ENCODE measurements at places on chromosomes 7 and 10.

DNA sequence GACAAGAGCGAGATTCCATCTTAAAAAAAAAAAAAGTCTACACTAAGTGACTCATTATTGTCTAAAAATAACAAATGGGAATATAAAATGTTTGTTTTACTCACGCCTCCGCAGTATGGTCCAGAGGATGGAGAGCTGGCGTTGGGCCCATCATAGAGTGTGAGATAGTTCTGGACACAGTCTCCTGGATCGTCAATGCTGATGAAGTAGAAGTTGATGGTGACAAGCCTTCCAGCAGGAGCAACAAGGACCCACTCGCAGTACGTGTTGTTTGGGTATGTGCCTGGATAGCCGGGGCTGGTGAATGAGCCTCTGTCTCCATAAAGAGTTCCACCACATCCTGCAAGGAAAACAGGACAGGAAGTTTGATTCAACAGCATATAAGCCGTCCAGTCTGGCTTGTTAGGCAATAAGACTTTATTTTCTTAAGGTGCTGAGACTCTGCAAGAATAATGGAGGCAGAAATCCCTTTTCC is 11.5 kb upstream of the RSU1 start:
- no peak for DNase-seq

GRCh38 chr7:137147338-137147720 is 196.2 kb downstream of the PTN start:
- DNase-seq = no peak

DNA sequence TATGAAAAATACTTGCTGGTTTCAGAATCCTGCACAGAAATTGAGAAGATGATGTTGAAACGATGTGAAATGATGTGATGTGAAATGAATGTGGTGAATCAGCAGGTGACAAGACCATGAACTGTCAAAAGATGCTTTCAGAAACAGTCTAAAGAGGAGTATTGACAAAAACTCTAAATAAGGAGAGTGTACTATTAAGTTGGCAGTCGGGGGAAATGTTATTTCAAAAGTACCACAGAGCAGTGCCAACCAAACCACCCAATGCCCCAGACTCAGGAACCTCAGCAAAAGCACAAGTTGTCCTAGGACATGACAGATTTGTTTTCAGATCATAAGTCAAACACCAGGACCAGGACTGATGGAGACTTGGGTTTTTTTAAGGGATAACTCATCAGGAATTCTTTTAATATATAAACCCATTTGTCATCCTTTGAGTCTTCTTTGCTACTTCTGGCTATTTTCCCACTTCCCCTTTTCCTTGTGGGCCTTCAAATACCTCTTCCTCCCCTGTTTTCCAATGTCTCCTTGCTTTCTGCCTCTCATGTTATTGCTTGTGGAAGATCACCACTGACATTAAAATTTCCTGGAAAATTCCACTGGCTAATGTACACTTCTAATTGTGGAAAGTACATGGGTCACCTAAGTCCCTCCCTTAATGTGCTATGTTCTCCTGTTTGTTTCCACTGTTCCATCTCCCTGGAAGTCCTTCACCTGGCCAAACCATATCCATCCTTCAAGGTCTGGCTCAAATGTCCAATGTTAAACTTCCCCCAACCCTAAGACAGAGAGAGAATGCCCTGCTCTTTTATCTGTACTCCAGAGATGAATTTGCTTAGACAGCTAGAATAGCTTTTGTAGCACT is 10.2 kb upstream of the PPP1R3C start:
- no peak for DNase-seq

GRCh38 chr7:151762583-151763245 is 114.2 kb downstream of the PRKAG2 start:
- DNase-seq = no peak

DNA sequence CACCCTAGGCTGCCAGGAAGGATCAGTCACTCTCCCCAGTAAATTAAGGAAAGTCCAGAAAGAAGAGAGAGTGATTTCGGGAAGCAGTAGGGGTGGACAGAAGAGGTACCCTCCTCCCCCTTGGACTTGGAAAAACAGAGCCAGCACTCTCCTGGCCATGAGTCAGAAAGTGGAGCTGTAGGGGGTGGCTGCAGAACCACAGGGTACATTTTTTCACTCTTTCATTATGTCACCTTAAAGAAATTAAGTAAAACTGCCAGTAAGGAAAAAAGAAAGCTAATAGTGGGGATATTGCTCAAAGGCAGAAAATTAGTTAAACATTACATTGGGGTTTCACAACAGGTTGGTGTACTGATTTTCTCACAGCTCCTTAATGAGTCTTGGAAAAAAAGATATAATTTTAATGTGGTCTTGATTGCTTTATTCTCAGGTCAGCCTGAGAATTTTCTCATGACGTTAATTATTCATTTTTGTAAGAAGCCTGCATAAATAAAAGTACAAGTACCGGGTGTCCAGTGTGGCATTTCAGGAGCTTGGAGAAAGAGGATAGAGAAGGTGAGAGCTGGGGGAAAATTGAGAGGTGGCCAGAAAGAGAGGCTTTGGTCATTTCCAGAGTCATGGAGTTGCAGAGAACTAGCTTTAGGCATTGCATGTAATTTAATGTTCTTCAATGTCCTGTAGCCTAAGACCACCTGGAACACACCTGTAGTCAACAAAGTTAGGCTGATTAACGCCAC is 23.2 kb upstream of the AOAH start:
- no peak for DNase-seq

- no peak for DNase-seq
Observed at GRCh38 chr10:78448994-78449418, 415.3 kb downstream of the RPS24 start.

DNA sequence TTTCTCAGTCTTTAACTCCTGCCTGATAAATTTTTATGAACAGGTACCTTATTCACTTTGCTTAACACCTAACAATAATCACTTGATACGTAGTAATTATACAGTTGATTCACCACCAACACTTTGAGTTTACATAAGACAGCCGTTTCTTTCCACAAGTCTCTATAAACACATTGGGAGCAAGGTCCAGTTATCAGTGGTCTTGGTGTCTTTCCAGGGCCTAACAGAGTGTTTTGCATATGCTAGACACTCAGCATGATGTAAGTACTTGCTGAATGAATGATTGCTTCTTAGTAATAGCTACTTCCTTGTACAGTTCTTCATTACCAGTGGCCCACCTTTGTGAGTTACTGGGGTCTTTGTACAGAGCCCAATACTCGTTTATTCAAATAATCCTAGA is 6.4 kb downstream of the CLDN12 start:
- DNase-seq = no peak

- no peak for DNase-seq
Observed at GRCh38 chr7:148348466-148348865, 242.1 kb upstream of the C7orf33 start.

- no peak for DNase-seq
Observed at GRCh38 chr10:76447578-76447977, 1016.2 kb downstream of the LRMDA start.

DNA sequence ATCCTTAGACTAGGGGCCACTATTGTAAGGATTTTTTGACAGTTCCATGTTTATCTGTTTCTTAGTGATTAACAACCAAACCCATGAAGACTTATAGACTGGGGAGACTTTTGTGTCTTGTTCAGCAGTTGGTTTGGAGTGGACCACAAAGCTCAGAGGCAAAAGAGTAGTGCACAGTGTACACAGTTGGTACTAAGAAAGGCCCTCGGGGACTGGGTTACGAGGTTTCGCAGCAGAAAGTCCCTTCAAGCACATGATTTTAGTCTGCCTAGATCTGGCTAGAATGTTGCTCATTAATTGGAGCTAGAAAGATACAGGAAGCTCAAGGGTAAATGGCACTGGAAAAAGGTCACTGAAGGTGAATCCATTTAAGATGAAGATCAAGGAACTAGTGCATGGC is 35.4 kb downstream of the CDK14 start:
- DNase-seq = no peak

DNA sequence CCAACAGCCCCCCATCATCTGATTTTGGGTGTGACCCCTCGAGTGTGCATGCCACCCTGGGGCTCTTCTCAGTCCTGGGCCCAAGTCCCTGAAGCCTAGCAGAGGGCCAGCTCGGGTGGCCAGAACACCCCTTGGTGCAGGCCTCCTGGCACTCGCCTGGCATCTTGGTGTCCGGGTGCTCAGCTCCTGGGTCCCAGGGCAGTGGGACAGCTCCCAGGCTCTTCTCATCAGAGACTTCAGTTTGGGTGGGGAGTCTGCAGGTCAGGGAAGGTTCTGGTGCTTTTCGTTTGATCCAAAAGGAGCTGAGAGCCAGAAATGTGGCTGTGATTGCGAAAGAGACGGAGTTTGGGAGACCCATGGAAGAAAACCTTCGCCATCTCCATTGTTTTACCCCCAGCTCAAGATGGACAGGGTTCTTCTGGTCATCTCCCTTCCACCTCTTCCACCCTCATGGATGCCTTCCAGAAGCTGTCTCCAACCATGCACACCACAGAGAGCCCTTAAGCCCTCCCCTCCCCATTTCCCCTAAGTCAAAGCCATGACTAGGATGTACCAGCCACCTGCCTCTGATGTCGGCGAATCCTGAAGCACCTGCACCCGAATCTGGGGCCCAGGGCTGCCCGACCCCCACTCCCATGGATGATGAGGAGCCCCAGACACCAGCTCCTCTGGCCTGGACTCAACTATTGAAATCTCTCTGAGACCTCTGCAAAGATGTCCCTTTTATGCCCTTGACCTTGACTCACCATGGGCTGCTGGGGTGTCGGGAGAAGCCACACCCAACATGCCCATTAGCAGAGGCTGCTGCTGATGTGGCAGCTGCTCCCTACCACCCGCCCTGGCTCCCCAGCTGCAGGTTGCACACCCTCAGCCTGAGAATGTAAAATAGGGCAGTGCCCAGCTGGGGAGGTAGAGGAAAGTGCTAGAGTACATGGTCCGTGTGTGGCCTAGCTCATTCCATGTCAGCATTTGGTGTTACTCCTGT is 55.3 kb downstream of the ADCYAP1R1 start:
- no peak for DNase-seq

GRCh38 chr7:100220586-100221230 is 959 bp downstream of the PVRIG start:
- peak; percentile 13 for DNase-seq

- no peak for DNase-seq
Observed at GRCh38 chr7:12322903-12323300, 80.8 kb downstream of the VWDE start.

GRCh38 chr10:94016727-94017714 is 23.3 kb downstream of the PLCE1 start:
- DNase-seq = no peak
